Islet precursor cell (in vitro differentiated cells): ENCODE measurements at places on chromosomes 11 and 22.

DNA sequence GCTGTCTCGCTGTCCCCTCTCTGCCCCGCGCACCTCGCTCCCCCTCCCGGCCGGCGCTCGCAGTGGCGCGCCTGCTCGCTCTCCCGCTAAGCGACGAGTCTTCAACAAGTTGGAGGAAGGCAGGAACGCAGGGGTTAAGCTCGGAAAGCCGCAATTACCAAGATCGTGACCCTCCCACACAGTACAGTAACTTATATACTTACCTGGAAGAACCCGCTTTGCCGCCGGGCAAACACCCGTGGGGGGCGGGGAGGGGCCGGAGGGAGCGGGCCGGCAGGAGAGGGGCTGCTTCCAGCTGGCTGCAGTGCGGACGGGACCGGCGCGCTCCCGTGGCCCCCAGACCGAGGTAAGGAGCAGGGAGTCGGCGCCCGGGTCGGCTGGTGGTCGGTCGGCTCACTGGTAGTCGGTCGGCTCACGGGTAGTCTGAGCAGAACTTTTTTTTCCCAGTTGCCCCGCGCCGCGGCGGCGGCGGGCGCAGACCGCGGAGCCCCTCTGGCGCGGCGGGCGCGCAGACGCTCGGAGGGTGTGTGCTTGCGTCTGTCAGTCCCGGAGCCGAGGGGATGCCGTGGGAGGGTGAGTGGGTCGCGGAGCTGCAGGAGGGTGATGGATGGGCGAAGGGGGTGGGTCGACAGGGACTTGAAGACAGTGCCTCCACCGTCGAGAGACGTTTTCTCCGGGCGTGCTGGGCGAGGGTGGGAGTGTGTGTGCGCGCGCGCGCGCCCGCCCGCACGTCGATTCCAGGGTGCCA, 101.2 kb upstream of the HSD17B12 start:
- DNase-seq, result peak; percentile 83

DNA sequence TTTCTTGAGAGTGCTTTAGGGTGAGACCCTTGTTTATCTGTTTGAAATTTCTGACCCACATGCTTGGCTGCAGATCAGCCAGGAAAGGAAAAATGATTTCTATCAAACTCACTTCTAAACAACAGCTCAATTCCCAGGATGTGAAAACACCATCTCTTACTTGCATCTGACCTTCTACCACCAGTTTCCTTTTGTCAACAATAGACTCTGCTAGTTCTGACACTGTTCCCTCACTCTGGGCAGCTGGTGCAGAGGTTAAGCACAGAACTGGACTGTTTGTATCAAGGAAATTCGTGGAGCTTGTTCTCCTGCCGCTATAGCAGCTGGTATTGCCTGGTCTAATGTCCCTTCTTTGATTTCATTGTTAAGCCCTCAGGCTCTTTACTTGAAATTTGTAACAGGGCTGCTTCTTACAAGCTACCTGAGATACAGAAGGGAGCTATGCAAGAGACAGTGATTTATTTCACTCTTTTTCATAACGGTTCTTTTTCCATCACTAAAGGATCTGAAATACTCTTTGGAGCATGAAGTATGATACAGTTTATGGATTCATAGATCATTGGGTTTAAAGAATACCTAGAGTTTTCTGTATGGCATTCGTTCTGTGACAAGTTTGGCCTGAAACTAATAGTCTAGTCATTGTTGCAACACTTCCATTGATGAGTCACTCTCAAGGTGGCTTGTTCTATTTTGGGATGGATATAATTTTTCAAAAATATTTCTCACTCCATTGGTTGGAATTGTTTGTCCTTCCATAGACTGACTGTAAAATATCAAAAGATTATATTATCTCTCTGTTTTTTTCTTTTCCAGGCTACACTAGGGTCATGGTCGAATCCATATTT, 178.2 kb upstream of the ZC3H12C start:
- no peak for DNase-seq

GRCh38 chr22:47337161-47337621, 574.7 kb downstream of the TBC1D22A start:
- DNase-seq, result no peak

GRCh38 chr11:46278387-46279125, 1.1 kb downstream of the CREB3L1 start:
- peak; percentile 83 for DNase-seq

GRCh38 chr22:46128606-46129005, 21.7 kb upstream of the PPARA start:
- no peak for DNase-seq

- DNase-seq, result no peak
These were observed 12.0 kb upstream of the PRR5 start for GRCh38 chr22:44689915-44690524.

DNA sequence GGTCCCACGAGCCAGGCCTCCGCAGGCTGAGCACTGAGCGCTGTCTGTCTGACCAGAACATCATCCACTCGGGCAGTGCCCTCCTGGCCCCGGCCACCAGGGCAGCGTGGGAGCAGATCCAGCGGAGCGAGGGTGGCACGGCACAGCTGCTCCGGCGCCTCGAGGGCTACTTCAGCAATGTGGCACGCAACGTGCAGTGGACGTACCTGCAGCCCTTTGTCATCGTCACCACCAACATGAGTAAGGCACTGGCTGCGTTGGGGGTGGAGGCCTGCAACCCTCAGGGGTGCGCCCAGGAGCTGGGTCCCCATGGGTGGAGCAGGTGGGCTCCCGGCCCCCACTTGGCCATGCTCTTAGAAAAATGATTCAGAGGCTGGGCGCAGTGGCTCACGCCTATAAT, 49.7 kb upstream of the PRODH start:
- peak; percentile 38 for DNase-seq
